ENCODE measurements at places on chromosomes 3 and 15. TPM values are rescaled to one million over a fixed set of nuclear protein-coding genes. Genes with fewer than 3 reads are reported as not detected.

FETUB gene
- total RNA-seq = not detected

TRH gene
- 0.33 TPM for total RNA-seq

PPP2R3A gene
- total RNA-seq = 28.9 TPM

CLDN18 gene
- total RNA-seq = not detected

KIF23 gene
- total RNA-seq = 5.9 TPM

GRCh38 chr3:197520311-197521276 is 35.2 kb downstream of the BDH1 start:
- DNase-seq = no peak

GANC gene
- total RNA-seq = 13.4 TPM
